NCI-H187 treated with DMSO at 0.1 percent for 48 hours (cell line): ENCODE measurements at places on chromosomes 6 and 20.
A peak's percentile ranks its signal among the peaks of the same experiment; 100 is the strongest.

DNA sequence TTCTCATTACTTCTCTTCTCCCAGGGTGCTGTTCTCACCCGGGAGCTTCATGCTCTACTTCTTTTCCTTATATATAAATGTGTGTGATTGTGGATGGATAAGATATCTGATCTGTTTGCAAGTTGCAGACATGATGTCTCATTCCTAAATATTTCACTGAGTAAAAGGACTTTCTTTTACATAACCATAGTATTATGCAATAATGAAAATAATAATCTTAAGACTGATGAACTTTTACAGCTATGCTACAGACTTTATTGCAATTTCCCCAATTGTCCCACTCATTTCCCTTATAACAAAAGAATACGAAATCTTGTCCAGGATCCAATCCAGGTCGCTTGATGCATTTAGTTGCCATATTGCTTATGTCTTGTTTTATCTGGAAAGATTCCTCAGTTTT is 284.5 kb upstream of the JAG1 start:
- DNase-seq, result no peak

GRCh38 chr6:125251516-125252220 is 50.1 kb downstream of the HDDC2 start:
- no peak for DNase-seq

- DNase-seq, result no peak
These were observed 45.4 kb downstream of the REV3L start for GRCh38 chr6:111437573-111437972.

- DNase-seq, result no peak
These were observed 100.9 kb upstream of the PMEPA1 start for GRCh38 chr20:57810511-57811373.

GRCh38 chr6:142731611-142732010 is 213.4 kb downstream of the HIVEP2 start:
- no peak for DNase-seq

DNA sequence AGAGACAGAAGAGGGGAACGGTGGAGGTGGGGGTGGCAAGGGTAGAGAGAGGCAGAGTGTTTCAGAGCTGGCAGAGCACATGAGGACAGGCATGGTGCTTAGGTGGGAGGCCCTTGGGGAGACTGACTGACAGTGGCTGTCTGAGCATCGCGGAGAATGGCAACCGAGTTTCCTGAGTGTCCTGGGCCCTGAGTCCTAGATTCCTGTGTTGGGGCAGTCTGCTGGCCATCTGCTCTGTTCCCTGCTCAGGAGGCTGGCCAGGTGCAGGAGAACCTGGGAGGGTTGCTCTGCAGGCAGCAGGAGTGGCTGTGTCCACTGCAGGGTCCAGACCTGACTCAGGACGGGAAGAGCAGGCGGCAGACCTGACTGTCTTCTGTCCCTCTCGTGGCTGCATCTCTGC is 248.9 kb downstream of the LRFN2 start:
- no peak for DNase-seq

- no peak for DNase-seq
These were observed 4.6 kb downstream of the DACT2 start for GRCh38 chr6:168314948-168315347.

- DNase-seq, result peak; percentile 26
These were observed 59.9 kb downstream of the MACROD2 start for GRCh38 chr20:14055127-14055742.
